Activated T-cell treated with anti-CD3 and anti-CD28 coated beads, Interleukin-2, amount 50 U/mL, for 72 hours (primary cell): ENCODE measurements at places on chromosomes 6 and 20.

DNA sequence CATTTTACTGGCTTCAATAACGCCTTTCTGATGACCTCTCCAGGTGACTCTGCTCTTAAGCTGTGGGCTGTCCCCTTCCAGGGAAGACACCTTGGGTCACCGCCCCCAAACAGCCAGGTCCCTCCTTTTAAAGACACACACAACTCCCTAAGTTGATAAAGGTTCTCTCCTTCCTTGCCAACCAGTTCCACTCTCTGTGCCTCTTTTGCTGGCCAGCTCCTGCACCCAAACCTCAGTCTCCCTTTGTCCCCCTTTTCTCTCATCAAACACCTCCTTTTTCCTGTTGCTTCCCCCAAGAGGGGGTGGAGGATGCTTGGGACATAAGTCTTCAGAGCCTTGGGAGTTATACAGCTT, 1.0 kb downstream of the NCOA6 start:
- DNase-seq, result peak; percentile 85

GRCh38 chr6:150894935-150895552, 29.5 kb downstream of the MTHFD1L start:
- peak; percentile 21 for DNase-seq

GRCh38 chr6:3357678-3358077, 98.9 kb downstream of the PSMG4 start:
- no peak for DNase-seq

DNA sequence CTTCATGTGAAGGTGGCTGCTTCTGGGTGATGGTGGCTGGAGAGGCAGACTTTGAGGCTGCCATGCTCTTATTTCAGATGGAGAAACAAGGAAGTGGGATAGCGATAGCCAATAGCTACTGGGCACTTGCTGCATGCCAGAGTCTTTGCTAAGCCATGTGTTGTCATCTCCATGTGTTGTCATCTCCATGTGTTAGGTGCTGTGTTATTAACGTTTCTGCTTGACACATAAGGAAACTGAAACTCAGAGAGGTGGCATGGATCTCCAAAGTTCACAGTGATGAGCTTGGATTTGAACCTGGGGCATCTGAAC, 16.9 kb downstream of the KIAA1755 start:
- DNase-seq, result no peak

DNA sequence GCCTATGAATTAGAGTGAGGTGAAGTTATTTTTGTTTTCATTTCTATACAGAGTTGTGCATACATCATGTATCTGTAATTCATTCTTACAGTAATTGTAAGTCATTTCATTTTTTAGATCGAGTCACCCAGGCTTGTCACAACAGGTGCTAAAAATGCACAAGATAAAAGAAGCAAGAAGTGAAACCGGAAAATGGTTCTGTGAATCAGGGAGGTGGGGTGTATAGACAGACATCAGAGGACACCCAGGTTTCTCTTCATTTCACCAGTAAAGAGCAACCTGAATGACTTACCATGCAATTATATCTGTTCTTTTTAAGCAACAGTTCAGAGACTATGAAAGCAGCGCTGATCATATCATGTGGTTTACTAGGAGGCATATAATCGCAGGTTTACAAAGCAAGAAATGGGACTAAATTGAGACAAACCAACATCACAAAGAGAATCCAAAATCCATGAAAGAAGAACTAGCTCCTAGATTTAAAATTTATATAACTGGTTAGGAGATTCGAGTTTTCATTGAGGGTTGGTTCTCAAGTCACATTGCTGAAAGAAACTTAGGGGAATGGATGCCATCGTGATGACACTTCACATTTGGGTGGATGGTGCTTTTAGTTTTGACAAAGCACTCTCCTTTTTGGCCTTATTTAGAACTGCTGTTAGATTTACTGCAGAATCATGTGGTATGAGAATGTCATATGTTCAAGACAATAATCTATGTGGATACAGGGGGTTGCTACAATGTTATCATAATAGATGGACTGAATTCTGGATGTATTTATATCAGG, 27.9 kb upstream of the TBC1D7 start:
- peak; percentile 50 for DNase-seq

DNA sequence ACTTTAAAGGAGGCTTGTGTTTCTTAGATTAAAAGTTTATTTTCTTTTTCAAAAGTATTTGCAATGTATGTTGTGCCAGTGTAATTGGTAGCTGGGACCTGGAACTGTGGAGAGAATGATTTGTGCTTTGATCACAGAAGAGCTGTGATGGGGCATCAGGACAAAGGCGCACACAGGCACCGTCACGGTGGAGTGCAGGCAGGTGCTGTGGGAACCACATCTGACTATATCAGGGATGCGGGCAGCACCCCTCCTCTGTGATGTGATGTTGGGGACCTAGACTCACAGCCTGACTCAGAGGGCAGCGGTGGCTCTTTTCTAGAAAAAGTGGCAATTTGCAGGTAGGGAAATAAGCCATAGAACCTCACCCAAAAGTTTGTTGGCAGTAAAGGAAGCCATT, 34.5 kb downstream of the SYTL3 start:
- DNase-seq, result peak; percentile 23

DNA sequence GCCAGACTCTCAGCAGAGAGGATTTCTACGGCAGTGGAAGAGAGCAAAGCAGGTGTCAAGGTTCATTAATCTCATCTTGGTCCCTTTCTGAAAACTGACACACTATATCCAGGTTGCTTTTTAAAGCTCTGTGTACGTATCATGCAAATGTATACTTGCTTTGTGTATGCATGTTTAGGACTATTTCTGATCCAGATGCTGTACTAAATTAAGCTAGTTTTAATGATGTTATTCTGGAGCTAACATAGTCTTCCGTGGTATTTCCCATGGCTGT, 59.2 kb upstream of the SNX9 start:
- DNase-seq, result no peak

DNA sequence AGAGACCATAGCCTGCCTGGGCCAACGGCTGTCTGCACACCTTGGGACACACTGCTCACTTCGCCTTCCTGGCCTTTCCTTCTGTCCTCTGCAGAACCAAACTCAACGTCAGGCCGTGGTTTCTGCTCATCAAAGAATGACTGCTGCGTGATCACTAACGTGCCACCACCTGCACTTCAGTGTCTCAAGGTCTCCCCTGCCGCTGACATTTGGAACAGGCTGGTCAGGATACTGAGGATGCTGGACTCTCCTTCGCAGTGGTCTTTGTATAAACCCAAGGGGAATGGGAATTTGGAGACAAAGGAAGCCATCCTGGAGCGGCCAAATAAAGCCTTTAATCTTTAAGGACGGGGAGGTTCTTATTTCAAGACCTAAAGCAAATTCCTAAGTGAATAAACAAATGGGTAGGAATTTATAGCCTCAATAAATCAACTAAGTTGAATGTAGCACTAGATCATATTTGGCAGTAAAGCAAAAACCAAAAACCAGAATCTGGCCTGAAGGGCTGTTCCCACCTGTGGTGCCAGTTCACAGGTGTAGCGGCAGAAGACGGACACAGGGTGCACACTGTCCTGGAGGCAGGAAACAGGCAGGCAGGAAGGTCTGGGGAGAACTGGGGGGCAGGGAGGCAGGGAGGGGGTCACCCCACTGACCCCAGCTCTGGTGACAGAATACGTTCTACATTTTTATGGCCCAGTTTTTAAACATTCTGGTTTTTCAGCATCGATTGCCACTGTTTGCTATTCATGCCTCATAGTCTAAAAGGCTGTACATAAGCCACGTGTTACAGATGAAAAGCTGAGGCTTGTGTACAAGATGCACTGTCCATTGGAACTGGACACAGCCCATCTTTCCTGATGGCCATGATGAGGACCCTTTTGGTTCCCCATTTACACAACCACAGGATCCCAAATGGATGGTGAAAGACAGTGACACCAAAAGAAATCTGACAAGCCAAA, 36.6 kb downstream of the ABHD12 start:
- no peak for DNase-seq

DNA sequence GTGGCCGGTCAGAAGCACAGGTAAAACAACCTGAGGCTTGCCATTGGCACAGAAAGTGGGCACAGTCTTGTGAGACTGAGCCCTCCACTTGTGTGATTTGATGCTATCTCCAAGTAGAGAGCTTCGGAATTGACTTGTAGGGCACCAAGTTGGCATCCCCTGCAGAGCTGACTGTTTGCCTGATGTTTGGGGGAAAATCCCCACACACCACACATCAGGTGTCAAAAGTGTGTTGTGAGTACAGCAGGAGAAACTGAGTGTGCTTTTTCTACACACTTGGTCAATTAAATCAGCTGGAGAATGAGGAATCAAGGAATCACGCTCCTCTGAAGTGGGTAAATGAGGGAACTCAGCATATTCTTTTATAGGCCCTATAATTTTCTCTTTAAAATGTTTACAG, 989 bp downstream of the SERINC3 start:
- DNase-seq, result no peak

DNA sequence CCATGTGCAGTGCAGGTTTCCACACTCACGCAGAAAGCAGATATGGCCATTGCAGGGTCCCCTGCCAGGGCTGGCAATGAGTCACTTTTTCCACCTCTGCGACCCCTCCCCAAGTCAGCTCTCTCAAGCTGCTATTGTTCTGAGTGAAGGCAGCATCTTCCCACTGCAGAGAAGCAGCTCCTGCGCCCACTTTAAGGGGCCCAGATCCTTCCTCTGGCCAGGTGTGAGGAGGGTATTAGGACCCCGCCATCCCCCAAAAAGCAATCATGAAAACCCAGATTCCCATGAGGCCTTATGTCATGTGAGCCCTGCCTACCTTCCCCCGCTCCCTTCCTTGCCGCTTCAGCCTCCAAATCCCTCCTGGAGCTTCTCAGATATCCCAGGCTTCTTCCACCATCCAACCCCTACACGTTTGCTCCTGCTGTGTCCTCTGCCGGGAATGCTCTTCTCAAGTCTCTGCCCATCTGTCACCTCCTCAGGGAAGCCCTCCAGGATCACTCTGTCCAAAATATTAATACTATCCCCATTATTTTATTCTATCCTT, 220.3 kb downstream of the NFATC2 start:
- DNase-seq, result no peak

GRCh38 chr6:16555550-16555949, 205.7 kb downstream of the ATXN1 start:
- no peak for DNase-seq

- DNase-seq, result no peak
Observed at GRCh38 chr20:35216541-35216940, 9.9 kb upstream of the MMP24 start.

- DNase-seq, result no peak
Observed at GRCh38 chr20:33362898-33363297, 38.4 kb downstream of the CDK5RAP1 start.

DNA sequence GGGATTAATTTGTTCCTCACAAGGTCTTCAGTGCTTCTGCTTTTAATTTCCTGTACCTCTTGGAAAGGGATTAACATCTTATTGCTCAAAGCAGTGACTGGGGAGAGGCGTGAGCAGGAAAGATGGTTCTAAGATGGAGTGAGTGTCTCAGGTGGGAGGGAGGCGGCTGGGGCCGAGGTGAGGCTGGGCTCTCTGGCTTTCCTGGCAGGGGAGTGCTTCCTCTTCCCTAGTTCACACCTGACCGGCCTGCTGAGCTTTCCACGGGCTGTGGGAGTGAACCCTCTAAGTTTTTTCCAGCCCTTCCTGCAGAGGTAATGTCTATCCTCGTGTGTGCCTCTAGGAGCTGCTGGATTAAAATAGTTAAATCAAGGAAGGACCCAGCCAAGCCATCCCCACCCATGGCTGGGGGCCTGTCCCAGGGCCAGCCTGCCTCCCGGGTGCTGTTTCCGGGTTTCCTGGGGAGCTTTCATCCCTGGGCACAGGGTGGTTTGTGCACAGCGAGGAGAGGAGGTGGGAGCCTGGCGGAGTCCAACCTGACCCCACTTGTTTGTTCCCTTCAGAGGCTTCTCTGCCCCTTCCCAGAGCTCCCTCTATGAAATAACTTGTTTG, 179.1 kb downstream of the TFAP2C start:
- no peak for DNase-seq

GRCh38 chr6:152380993-152381898, 255.9 kb downstream of the SYNE1 start:
- DNase-seq, result no peak

GRCh38 chr20:22460231-22460630, 124.1 kb downstream of the FOXA2 start:
- DNase-seq, result no peak

DNA sequence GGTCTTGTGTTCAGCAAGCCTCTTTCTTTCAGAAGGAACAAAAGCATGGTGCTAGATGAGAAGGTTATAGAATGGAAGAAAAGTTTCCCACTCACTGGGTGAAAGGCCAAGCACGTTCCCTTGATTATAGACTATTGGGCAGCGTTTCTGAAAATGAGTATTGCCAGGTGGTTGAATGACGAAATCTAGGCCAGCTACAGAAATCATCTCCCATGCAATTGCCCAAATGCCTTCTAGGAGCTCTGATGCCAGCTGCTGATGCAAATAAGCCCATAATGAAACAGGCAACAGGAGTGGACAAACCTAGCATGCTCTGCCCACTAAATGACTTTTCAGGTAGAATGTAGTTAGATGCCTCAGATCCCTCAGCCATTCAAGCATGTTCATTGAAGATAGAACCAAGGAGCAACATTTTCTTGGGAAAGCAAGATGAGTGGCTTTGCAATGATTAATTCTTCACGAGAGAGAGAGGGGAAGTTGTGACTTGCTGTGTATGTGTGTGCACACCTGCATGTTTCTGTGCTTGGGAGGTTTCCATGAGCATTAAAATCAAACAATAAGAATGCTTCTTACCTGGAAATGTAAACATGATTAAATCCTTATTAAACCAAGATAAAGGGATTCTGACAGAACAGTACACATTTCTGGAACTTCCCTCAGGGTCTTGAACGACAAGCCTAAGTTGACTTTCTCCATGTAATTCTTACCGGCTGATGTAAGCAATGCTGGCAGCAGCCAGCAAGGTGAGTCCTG, 43.6 kb downstream of the ADTRP start:
- DNase-seq, result no peak

GRCh38 chr6:138787138-138787537, 8.7 kb upstream of the ECT2L start:
- DNase-seq, result no peak

- DNase-seq, result no peak
Observed at GRCh38 chr6:170018936-170019817, 267.8 kb downstream of the ERMARD start.

DNA sequence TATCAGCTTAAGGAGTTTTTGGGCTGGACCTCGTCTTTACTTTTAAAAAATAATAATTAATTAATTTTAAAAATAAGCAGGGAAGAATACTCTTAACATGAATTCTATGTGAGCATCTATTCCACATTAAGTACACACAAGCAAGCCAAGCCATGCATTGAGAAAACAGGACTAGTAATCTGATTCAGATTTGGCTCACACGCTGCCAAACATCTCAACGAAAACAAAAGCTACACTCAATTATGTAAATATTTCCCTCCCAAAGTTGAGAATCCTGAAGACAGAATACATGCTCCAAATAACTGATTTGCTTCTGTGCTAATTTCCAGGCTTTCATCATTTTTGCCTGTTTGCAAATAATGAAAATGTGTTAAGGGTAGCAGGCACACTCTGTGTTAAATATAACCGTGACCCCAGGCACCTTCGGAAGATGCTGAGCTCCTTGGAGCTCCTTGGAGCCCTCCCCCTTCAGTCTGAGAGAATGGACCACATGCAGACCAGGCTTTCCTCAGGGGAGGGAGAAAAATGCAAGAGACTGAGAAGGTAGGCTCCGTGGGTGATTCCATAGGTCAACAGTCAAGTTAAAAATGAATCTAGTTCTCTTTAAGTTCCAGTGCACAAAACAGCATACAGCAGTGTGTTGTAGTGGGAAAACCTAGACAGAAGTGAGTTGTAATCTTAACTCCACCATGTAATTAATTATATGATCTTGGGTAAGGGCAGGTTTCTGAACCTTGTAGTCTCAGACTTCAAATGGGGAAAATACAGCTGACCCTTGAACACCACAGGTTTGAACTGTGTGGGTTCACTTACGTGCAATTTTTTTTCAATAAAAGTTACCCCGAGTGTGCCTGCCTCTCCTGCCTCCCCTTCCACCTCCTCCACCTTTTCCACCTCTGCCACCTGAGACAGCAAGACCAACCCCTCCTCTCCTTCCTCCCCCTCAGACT, 161.3 kb upstream of the RREB1 start:
- no peak for DNase-seq
